MM.1S (cell line): ENCODE measurements at places on chromosomes 16 and 17.

DNA sequence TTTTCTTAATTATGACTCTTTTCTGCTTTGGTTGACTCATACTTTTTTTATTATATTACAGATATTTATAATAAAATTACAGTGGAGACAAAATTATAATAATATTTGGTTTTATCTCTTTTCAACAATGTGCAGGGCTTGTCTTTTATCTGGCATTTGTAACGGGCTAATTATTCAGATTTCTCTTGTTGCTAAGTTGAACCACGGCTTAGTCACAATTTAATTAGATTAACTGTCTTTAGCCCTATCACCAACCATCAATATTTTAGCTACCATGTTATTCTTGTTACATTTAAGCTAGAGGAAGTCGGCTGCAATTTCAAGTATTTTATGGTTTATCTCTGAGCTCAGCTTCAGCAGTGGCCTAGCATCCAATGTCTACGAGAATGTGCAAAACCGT lies 798.9 kb upstream of the CA10 start:
- no peak for DNase-seq

DNA sequence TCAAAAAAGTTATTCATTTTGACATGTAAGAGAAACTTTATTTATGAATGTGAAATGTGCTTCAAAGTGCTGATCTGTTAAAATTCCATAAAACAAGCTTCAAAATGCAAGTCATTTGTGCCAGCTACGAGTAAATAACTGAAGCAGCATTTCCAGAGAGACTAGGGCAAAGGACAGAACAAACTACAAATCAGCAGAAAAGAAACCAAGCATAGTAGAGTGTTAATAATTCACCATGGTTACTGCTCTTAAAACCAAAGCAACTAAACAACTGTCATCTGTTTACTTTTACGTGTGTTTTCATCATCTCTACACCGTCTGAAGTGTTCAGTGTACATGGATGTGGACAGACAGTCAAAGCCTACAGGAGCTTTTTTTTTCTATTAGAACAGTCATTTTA lies 1.6 kb upstream of the ASPA start:
- DNase-seq = no peak

GRCh38 chr16:25707982-25708583 lies 16.3 kb downstream of the HS3ST4 start:
- DNase-seq = peak; percentile 56

DNA sequence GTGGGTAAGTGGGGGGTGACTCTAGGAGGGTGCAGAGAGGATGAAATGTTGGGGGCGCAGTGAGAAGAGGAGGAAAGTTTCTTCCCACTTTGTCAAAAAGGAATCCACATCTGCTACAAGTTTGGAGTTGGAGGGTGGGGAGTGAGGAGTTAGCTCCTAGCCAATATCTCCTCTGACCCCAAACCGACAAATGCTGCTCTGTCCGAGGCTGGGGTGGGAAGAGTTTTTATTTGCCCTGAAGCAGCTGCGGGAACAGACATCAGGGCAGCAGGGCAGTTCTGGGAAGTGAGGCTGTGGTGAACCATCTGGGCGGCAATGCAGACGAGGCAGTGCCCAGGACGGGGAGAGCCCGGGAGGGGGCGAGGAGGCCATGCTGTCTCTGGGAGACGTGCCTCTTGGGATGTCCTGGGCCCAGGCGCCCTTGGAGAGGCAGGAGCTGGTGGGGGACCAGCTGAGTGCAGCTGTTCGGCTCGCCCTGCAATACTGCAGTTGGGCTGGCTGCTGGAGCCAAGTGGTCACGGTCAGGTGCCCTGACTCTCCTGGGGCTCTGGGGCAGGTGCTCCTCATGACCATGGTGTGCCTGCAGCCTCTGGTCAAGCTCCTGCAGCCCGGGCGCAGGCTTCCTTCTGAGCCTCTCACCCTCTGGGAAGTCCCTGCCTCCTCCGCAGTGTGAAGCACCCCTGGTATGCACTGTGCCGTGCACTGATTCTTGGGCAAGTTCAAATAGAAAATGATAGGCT lies 6.4 kb upstream of the SOCS3 start:
- DNase-seq = no peak

DNA sequence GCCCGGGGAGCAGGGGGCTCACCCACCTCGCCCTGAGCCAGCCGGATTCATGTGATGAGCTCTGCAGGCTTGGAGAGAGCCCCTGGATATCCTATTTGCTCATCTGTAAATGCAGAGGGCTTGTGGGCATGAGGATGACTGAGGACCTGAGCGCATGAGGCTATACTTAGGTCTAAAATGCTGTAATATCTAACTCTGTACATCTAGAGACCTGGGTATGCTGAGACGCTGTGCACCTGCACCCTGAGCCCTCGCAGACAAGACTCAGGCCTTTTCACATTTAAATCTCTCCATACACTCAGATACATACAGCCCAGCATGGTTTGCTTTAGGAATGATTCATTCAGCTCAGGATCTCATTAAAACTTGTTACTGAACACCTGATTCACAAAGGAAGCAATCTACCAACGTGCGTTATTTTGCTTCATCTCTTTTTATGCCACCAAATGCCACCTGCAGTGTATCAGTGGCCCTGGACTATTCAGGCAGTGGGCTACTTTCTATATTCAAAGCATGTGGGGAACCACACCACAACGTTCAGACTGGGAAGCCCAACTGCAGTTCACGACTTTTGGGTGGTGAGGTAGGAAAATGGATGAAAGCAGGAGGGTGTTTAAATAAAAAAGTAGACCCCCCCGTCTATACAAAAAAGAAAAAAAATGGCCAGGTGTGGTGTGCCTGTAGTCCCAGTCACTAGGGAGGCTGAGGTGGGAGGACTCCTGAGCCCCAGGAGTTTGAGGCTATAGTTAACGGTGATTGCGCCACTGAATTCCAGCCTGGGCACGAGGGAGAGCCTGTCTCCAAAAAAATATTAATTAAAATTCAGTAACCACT lies 12.0 kb downstream of the USP7 start:
- DNase-seq = peak; percentile 45

GRCh38 chr16:81265658-81266451 lies 27.4 kb downstream of the BCO1 start:
- DNase-seq = no peak
